ENCODE measurements at places on chromosomes 7 and 10.

DNA sequence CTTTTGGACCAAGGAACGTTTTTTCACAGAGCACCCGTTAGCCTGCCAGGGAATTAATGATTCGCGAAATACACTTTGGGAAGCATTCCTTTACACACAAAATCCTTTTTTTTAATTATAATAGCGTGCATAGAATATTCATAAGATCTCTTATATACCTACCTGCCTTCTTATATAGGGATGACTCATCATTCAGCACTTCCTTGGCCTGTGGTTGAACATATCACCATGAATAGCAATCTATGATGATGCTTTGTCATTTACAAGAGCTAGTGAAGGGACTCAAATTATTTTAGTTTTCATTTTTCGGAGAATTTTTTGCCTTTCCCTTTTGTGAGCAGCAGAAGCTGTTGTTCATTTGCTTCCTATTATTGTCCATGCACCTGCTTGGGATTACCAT, 97.0 kb downstream of the CDH23 start:
- DNase-seq = no peak

- DNase-seq = no peak
Observed at GRCh38 chr10:130707389-130707979, 571.3 kb downstream of the GLRX3 start.

- DNase-seq = no peak
Observed at GRCh38 chr10:76150139-76150875, 718.9 kb downstream of the LRMDA start.

GRCh38 chr7:148153616-148154284, 436.8 kb upstream of the C7orf33 start:
- no peak for DNase-seq

GRCh38 chr7:7651479-7651878, 10.9 kb downstream of the UMAD1 start:
- DNase-seq = no peak

DNA sequence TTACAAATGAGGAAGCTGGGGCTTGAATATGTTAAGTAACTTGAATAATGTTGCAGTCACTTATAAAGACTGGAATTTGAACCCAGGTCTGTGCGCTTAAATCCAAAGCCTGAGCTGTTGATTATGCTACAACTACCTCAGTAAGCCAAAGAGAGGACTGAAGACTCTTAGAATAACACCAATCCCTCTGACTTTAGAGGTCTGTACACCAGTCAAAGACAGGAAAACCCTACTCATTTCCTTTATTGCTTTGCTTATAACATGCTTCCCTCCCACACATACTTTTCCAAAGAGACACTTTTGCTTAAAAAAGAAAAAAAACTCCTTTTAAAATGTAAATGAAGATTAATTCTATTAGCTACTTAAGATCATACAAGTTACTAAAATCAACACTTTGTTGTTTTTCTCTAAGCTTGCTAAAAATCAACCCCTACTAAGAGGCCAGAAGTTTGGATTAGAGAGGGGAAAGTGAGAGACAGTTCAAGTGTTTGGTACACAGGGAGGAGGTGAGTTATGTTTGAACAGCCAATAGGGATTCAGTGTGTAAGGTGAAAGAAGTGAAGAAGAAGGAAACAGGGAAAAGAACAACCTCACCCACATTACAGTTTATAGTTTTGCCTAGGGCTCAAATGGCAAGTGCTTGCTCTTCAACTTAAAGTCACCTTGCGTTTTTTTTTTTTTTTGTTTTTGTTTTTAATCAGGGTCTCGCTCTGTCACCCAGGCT, 74.8 kb downstream of the MDH2 start:
- no peak for DNase-seq

DNA sequence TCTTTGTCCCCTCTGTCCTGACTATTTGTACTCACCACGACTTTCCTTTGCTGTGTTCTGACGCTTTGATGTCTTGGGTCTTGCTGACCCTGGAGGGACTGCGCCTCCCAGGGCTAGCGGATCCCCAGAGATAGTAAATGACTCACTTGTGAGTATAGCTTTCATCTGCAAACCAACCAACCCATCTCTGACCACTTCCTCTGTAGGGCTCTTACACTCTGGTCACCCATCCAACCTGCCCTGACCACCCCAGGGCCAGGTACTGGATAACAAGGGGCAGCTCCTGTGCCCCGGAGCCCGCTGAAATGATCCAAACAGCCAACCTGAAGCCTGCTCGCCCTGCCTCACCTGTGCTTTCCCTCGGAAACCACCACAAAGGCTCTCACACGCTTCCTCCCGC, 125.2 kb upstream of the CARD11 start:
- DNase-seq = no peak

DNA sequence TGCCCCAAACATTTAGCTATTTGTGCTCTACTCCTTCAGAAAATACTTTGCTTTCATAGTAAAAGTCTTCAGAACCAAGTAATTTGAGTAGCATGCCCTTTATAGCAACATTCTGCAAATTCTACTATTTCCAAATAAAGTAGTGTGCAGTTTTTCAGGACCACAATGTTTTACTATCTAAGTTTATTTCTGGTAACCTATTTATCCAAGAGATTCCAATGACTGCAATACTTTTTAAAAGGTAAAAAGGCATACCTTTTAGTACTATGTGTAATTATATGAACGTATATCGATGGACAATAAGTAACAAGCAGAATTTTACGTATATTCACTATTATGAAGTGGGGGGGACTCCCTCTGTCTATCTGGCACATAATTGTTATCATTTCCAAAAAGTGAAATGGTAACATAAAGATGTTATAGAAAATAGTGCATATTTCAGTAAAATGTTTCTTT, 6.9 kb upstream of the CAV2 start:
- no peak for DNase-seq

- DNase-seq = no peak
Observed at GRCh38 chr7:646487-646886, 80.0 kb upstream of the DNAAF5 start.

- DNase-seq = no peak
Observed at GRCh38 chr10:121490871-121491519, 107.2 kb downstream of the FGFR2 start.

GRCh38 chr10:108385963-108386362, 1221.5 kb upstream of the SORCS1 start:
- DNase-seq = no peak

DNA sequence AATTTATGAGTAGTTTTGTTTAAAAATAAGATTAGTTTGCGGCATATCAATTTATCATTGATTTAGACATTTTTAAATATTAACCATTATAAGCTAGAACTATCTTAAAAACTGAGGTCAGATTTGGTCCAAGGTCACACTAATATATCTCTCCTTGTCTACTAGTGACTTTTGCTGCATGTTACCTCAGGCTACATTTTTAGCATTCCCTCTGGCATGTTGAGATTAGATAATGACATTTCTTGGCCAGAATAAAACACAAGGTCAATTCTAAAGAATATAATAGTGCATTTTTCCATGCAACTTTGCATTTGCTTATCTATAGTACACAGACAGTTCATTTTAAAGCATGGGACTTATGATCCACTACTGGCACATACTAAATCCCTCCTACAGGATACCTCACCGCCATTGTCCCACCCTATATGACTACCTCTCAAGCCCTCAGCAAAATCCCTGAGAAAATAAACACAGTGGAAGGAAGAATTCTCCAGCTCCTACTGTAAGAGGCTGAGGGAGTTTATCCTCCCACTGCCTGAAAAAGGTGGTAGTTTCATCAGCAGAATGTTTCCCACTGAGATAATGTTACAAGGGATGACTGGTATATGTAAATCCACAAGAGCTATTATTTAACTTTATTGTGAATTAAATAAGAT, 816.4 kb downstream of the GRM8 start:
- DNase-seq = no peak

DNA sequence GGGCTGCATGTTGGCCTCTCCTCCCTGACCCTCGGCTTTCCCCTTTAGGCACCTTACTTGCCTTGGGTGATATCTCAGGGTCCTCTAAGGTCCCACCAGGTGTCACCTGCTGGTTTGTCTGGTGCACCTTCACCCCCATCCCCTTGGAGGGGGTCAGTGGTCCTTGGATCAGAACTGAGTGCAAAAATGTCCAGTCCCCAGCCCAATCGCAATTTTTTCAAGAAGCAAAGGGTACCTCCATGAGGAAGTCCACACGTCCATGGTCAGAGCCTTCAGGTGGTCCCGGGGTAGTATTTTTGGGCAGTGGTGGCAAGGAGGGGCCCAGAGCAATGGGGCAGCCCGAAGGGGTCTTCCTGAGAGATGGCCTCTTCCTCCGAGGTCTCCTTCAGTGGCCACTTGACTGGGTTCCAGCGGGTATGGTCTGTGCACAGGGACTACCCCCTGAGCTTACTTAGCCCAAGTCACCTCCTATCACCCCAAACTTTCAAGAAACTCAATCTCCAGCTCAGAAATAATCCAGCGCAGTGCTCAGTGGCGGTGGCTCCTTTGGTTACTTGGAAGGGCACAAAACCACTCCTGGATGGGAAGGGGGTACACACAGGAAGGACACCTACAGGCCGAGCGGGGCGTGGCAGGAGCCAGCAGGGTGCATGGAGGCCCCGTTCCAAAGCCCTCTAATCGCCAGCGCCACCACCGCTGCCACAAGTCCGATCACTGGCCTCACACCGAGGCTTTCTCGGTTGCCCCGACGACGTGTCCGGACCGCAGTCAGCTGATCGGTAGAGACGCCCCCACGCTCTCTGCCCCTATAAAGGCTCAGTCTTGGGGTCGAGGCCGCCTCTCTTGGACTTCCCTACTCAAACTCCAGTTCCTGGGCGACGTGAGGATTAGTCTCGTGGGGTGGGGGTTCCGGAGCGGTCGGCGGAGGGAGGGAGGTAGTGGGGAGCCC, 4.5 kb downstream of the SAP25 start:
- no peak for DNase-seq

DNA sequence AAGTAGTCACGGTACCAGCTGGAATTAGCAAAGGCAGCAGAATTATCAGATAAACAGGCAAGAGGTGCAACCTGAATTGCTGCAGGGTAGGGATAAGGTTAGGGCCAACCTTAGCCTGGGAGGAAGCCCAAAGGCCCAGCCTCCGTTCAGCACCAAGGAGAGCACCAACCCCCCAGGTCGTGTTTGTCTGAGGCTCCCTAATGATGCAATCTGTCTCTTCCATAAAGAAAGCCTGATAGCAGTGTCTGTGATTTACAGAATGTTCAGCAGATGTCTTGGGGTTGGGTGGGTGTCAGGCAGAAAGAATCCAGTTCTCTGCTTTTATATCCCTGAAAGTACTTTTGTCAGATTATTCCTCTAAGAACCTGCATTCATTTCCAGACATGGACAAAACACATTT, 328.4 kb upstream of the AOAH start:
- no peak for DNase-seq

- no peak for DNase-seq
Observed at GRCh38 chr7:39709768-39710311, 86.5 kb downstream of the RALA start.

DNA sequence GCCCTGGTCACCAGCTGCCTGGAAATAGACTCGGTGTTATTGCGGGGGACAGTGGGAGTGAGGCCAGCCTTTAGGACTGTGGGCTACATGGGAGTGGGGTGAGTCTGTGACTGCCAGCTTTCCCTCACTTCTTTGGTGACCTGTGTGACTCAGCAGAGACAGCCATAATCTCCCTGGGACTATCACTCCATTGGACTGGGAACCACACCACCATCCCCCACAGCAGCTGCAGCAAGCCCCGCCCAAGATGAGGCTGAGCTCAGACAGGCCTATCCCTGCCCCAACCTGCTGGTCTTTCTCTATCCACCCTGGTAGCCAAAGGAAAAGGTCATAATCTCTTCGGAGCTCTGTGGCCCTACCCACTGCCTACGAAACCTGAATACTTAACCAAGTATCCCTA, 263.2 kb downstream of the FZD1 start:
- no peak for DNase-seq

DNA sequence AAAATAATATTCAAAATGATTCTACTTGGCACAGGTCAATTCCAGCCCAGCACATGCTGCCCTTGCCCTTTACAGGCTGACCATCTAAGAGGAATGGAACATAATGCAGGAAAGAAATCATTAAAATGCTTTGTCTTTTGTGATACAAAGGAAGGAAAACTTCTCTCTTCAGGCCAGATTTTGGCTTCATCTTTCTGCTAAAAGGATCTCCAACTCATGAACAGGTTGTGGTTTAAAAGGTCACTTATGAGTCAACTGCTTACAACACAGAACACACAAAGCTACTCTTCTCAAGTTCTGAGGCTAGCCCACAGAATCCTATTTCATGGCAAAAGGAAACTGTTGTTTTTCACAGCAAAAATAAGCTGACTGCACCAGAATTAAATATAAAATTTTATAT, 197.1 kb downstream of the DOCK4 start:
- DNase-seq = no peak

GRCh38 chr10:33102071-33102470, 144.0 kb upstream of the ITGB1 start:
- no peak for DNase-seq

- no peak for DNase-seq
Observed at GRCh38 chr10:92755725-92756124, 66.0 kb downstream of the HHEX start.

DNA sequence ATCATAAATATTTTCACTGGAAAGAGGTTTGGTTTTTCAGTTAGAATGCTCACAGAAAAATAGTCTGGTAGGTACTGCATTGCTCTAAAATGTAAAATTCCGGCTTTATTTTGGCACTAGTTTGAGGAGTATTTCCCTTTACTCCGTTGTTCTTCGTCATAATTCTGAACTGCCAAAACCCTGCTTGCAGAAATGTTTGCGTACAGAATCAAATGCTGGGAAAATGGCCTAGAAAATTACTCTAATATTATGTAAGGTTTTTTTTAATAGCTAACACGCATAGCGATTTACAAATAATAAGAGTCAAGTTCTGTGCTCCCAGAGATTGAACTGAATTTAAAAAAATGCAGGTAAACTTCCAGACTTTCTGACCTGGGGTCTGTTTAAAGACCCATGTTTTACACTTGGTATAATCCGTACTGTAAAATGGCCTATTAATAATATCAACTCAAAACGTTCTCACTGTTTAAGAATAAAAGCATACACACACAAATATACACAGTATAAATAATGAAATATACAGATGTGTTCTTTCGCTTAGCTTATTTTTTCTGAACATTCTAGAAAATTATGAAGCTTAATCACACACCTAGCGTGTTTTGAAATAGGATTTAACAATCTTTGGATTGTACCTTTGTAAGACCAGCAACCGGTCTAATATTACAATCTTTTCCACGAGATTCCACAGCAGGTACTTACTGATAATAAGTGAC, 23.5 kb upstream of the ANLN start:
- DNase-seq = no peak

DNA sequence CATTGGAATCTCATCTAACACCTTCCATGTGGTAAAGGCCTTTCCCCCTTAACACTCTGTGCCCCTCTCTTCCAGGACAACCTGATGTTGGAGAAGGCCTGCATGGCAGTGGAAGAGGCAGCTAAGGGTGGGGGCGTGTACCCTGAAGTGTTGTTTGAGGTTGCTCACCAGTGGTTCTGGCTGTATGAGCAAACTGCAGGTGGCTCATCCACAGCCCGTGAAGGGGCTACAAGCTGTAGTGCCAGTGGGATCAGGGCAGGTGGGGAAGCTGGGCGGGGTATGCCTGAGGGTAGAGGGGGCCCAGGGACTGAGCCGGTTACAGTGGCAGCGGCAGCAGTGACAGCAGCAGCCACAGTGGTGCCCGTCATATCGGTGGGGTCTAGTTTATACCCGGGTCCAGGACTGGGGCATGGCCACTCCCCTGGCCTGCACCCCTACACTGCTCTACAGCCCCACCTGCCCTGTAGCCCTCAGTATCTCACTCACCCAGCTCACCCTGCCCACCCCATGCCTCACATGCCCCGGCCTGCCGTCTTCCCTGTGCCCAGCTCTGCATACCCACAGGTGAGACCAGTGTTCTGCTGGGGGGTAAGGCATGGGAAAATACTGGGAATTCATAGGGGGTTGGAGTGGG, 12.4 kb downstream of the NDST2 start:
- no peak for DNase-seq

All from NCI-H1417 treated with DMSO at 0.1 percent for 48 hours (cell line).